ENCODE measurements at places on chromosomes 16 and 17.

DNA sequence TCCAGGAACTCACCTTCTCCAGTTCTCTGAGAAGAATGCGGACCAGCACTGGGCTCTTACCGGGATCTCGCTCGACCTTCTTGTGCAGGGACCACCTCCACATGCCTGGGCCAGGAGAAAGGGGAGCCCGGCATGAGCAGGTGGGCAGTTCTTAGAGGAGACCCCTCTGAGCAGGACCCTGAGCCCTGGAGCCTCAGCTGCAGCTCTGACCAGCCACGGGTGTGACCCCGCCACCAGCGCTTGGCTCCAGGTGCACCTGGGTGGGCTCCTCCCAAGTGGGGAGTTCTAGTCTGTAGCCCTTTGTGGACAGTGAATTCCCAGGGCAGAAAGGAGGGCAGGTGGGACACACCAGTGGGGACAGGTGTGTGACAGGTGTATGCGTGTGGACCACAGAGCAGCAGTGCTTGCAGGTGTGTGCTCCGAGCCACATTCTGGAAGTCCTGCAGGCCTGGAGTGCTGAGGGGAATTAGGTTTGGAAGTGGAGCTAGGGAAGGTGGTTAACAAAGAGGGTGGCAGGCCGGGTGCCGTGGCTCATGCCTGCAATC, 28.9 kb downstream of the PIK3R6 start:
- no peak for DNase-seq

- DNase-seq: no peak
Observed at GRCh38 chr16:81715358-81716196, 63.5 kb upstream of the PLCG2 start.

DNA sequence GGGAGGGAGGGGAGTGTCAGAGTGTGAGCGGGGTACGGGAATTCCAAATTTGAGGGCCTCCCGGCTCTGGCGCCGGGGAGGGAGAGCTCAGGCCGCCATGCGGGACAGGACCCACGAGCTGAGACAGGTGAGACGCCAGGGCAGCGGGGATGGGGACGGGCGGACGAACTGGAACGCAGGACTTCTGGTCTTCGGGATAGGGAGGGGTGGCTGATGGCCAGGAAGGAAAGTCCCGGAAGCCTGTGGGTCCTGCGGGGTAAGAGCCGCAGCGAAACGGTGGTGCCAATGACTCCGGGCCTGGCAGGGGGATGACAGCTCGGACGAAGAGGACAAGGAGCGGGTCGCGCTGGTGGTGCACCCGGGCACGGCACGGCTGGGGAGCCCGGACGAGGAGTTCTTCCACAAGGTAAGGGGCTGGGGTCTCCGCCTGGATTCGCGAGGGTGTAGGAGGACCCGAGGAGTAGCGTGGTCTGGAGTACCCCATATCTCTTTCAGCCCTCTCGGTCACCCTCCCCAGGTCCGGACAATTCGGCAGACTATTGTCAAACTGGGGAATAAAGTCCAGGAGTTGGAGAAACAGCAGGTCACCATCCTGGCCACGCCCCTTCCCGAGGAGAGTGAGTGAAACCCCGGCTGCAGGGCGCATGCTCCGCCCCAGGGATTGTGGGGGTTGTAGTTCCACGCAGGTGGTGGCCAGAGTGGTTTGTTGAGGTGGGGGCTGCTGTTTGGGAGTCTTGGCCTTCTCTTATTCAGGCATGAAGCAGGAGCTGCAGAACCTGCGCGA, 543 bp downstream of the STX4 start:
- DNase-seq: peak; percentile 83

DNA sequence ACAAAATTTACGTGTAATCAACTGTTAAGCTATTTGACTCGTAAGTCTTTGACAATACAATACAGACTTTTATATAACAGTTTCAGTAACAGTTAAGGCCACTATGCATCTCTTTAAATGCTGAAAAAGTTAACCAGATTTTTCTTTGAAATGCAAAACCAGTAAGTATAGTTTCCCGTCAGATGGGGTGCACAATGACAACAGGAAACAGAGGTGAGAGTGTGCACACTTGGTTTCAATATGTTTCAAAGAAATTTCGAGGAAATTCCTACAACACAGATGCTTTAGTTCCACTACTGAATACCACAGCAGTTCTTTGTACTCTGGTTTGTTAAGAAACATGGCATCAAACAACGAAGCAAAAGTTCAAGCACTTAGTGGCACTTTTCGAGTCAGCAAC, 48.4 kb downstream of the RNF157 start:
- no peak for DNase-seq

- no peak for DNase-seq
Observed at GRCh38 chr17:65005858-65006257, 50.7 kb downstream of the GNA13 start.

- no peak for DNase-seq
Observed at GRCh38 chr16:87607223-87607622, 4.9 kb downstream of the JPH3 start.

DNA sequence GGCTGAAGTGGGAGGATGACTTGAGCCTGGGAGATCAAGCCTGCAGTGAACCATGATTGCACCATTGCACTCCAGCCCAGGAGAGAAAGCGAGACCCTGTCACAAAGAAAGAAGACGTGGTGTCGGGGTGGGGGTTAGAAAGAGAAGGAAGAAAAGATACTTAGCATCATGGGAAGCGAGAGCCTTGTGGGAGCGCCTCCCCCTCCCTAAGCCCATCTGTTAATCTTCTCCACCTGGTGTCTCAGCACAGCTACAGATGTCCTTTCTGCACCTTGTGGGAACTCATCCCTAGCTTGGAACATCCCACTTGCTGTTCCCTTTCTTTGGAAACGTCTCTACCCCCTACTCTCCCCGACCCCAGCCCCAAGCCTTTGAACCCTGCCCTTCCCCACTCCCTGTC, 6.0 kb downstream of the ZNF688 start:
- no peak for DNase-seq

GRCh38 chr17:72719206-72719577, 373.3 kb downstream of the SLC39A11 start:
- DNase-seq: no peak
